ENCODE measurements at places on chromosomes 2 and 18.

- DNase-seq: no peak
Observed at GRCh38 chr18:3689986-3690763, 240.2 kb downstream of the TGIF1 start.

DNA sequence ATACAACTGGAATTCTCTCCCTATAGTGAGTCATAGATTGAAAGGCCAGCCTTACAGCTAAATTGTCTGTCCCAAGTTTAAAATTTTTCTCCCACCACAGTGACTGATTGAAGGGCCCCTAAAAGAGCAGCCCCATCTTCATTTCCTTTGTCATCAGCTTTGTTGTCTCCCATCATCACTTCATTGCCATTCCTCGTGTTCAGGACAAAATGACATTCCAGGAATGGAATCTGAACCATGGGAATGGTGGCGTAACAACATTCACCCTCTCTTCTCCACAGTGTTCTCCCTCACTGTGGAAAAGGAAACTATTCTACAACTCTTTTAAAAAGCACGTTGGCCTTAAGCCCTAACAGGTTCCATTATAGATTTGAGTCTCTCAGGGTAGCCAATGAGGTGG lies 52.1 kb downstream of the PSTPIP2 start:
- no peak for DNase-seq

- no peak for DNase-seq
Observed at GRCh38 chr2:182248362-182248761, 178.5 kb downstream of the PDE1A start.

DNA sequence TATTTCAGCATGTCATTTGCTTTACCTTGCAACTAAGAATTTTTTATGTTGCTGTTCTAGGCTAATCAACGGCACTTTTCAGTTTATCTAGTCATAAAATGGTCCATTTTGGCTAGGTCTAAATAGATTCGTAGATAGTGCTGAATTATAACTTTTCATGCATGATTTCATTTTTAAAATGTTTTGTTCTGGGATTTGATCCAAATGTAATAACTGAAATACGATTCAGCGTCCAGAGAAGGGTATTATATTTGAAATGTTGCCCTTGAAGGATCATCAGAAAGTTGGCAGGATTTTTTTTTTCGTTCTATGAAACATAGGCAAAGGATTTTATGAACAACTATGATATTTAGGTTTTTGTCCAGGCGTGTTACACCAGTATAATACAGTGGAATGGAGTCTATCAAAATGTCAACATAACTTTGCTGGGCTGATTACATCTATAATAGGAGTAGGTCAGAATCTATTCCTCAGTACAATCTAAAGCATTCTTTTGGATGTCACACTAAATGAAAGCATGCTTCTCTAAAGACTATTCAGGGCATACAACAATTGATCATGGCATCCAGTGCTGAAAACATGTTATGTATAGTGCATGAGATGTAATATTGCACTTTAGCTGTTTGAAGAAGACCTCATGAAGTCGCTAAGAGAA lies 24.8 kb downstream of the TTC27 start:
- DNase-seq: no peak

DNA sequence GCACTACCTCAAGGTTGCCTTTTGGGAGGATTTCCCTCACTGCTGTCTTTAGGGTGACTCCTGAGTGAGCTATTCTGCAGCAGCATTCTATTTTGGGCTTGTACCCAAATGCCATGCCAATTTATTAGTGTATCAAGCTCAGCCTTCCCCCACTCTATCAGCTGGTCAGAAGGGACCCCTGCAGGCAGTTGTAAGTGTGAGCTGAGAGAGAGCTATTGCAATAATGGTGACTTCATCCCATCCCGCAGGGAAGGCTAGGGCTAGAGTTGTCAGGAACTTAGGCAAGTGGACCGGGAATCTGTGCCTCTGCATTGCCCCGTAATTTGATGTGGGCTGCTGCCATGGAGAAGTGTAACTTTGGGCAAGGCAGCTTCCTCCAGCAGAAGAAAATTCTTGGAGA lies 1.8 kb upstream of the CRYGB start:
- no peak for DNase-seq

DNA sequence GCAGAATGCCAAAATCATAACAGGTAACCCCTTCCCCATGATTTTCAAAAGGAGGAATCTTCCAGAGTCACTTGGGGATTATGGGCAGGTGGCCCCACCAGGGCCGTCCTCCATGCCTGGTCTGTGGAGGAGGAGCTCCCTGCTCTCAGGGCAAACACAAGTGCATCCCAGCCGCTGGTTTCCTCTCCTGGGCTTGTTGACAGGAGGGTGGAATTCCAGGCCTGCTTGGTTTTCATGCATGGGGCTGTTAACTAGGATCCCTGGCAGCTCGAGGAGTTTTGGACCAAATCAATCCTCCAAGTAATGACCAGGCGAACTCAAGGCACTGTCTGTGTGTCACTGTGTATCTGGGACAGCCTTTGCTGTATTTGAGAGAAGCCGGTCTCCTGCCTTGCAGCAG lies 45.3 kb downstream of the FOSL2 start:
- no peak for DNase-seq

DNA sequence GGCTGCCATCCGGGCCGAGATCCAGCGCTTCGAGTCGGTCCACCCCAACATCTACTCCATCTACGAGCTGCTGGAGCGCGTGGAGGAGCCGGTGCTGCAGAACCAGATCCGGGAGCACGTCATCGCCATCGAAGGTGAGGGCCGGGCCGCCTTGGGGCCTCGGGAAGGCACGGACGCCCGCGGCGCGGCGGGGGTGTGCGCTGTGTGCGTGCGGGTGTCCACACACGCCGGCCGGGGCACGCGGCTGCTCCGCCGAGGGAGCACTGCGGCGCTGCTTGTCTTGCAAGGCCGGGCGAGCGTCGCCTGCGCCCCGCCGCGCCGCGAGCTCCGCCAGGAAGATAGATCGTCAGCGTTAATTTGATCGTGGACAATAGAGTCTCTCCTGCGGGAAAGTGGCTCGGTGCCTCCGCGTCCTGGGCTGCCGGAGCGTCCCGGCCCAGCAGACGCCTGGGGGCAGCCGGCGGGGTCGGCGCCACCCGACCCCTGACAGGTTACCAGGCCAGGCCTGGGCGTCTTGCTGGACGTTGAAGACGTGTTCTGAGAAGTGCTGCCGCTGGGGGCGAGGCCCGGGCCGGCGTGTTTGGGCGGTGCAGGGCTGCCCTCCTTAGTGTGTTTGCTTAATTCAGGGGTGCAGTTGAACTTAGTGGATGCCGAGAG lies 1.0 kb downstream of the AGAP1 start:
- DNase-seq: no peak

DNA sequence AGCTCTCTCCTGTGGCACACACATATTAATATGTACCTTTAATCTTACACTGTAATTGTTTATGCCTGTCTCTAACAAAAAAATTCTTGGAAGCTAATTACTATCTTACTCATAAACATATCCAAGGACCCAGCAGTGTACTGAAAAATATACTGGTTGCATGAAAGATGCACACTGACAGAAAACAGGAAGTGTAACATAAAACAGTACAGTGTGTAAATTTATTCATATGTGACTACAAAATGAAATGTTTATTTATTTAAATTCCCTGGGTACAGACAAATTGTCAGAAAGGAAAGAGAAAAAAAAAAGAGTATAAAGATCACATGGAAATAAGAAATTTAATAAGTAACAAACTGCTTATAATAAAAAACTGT lies 28.5 kb downstream of the TMEM131 start:
- no peak for DNase-seq

GRCh38 chr18:24369426-24369825 lies 28.2 kb downstream of the OSBPL1A start:
- DNase-seq: no peak

DNA sequence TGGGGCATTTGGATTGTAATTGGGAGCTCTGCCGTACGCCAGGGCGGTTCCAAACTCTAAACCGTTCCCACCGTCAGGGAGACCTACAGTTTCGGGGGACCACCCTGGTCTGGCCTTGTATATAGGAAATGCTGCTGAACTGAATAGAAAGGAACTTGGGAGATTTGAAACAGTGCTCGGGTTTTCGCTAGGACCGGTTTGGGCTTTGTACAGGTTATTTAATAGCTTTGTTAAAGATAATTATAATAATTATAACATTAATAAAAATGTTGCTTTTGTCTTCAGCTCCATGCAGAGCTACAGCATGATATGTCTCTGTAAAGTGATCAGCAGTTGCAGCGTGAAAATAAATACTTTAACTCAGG lies 2.4 kb downstream of the SP5 start:
- no peak for DNase-seq

- no peak for DNase-seq
Observed at GRCh38 chr2:183072177-183072576, 6.4 kb upstream of the DUSP19 start.

DNA sequence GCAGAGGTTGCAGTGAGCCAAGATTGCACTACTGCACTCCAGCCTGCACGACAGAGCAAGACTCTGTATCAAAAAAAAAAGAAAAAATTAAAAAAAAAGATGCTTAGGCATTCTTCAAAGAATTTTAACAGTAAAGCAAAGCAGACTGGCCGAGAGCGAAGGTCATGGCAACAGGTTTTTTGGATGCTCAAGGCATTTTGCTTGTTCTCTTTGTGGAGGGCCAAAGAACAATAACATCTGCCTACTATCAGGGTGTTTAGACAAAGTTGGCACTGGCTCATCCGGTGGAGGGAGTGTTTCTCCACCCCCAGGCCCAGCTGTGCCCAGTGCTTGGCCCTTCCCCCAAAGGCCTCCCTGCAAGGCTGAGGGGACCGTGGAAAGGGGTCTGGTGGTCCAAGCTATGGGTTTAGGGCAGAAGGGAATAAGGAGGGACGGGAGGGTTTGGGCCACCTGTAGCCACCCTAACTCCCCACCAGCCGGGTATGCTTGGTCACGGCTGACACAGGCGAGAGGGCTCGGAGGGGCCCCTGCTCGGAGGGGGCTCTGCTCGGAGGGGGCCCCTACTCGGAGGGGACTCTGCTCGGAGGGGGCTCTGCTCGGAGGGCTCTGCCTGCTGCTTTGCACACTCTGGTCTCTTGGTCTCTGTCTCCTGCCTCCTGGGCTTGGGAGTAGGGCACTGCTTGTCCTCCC lies 26.7 kb upstream of the ALLC start:
- peak; percentile 23 for DNase-seq

- no peak for DNase-seq
Observed at GRCh38 chr2:160010361-160011145, 51.9 kb downstream of the PLA2R1 start.

DNA sequence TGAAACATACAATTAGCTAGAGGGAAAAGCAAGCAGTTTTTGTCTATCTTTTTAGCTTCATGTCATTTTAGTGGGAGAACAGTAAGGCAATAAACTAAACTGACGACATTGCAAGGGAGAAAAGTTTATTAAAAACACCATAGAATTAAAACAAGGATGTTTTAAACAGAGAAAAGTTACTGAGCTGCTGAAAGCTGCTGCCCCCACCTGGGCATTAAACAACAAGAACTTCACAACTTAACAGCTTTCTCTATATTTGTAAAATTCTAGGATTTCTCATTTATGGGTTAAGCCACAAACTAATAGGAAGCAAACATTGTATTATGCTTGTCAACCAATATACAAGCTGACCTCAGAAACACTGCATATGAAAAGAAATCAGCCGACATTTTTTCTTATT lies 289.2 kb downstream of the ERBB4 start:
- no peak for DNase-seq

GRCh38 chr2:99898336-99899048 lies 243.9 kb downstream of the AFF3 start:
- DNase-seq: no peak

- DNase-seq: no peak
Observed at GRCh38 chr18:28725876-28726275, 548.9 kb upstream of the CDH2 start.

GRCh38 chr2:238003234-238004031 lies 36.6 kb downstream of the UBE2F start:
- DNase-seq: no peak

- no peak for DNase-seq
Observed at GRCh38 chr18:79644666-79645057, 34.9 kb upstream of the CTDP1 start.

- DNase-seq: no peak
Observed at GRCh38 chr18:13292736-13293135, 74.2 kb downstream of the LDLRAD4 start.

GRCh38 chr18:36322734-36323133 lies 25.2 kb downstream of the FHOD3 start:
- no peak for DNase-seq

- DNase-seq: no peak
Observed at GRCh38 chr2:121088251-121089165, 196.5 kb downstream of the TFCP2L1 start.

DNA sequence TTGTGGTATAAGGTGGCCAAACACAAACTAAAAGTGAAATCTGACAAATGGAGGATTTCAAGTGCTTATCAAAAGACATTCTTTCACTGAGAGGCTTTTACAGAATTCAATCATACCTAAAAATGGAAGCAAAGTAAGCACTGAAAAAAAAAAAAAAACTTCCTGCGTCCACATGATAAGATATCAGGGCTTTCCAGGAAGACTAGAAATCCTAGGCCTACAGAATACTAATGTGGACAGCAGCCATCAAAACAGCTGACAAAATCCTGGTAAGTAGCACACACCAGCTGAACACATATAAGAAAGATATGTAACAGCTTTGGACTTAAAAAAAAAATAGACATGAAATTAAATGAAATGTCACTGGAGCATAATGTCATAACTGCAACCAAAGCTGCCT lies 178.2 kb downstream of the SUCLG1 start:
- DNase-seq: no peak

DNA sequence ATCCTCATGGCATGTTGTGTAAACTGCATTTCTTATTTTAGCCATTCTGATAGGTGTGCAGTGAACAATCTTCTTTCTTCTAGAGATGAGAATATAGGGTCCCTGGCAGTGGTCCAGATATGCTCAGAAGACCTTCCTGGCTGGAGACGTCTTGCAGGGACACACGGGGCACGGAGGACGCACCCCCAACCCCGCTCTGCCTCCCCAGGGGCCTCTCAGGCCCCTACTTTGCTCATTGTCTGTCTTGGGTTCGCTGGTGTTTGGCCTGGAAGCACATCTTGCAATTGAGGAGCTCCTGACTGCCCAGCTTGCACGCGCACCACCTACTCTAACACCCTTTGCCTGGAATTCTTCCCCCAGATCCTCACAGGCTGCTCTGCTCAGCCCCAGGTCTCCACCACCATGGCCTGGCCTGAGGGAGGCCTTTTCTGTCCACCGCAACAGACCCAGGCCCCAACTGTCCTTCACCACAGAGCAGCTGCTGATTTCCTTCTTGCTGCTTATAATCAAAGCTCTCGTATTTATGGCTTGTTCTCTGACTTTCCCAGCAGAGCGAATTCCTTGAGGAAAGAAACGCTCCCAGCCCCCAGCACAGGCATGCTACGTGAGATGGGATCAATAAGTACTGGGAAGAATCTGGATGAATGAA lies 295.9 kb upstream of the HDAC4 start:
- no peak for DNase-seq

GRCh38 chr2:229794636-229795035 lies 80.3 kb upstream of the DNER start:
- DNase-seq: no peak

DNA sequence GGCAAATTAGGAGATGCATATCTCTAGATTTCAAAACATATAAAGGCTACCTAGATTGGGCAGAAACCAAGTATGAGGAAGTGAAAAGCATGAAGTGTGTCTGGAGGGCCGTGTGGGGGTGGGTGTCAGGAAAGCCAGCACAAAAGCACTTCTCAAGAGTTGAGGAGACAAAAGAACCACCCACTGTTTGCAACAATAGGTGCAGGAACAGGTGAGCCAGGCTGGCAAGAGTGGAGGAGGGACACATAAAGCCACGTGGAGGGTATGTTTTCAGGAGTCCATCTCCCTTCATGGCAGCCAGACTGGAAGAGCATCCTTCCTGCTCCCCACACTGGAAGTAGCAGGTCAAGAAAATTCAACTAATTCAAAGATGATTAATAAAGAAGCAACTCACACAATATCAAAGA lies 96.4 kb downstream of the CERS6 start:
- DNase-seq: no peak

Data from RWPE2 (cell line).